Naive thymus-derived CD8-positive, alpha-beta T cell (primary cell): ENCODE measurements at places on chromosomes 16 and 17.
A peak's percentile ranks its signal among the peaks of the same experiment; 100 is the strongest.

- DNase-seq = no peak
These were observed 372.5 kb downstream of the CDH11 start for GRCh38 chr16:64749346-64749745.

GRCh38 chr17:55722016-55722736 is 488 bp downstream of the TMEM100 start:
- DNase-seq = no peak

GRCh38 chr17:45261577-45262515 is at the start of gene SPATA32:
Gene SPATA32, minus strand, starts transcription at chr17:45262094. Its CDS starts 78 bp downstream, at chr17:45262016.
- DNase-seq = peak; percentile 71

- DNase-seq = no peak
These were observed 20.4 kb downstream of the MIEF2 start for GRCh38 chr17:18280766-18281371.

- no peak for DNase-seq
These were observed 7.2 kb upstream of the GPRC5C start for GRCh38 chr17:74424657-74425056.

GRCh38 chr16:30710971-30711370 is 12.0 kb downstream of the SRCAP start:
- no peak for DNase-seq
